ENCODE measurements at places on chromosomes 11 and 22.

DNA sequence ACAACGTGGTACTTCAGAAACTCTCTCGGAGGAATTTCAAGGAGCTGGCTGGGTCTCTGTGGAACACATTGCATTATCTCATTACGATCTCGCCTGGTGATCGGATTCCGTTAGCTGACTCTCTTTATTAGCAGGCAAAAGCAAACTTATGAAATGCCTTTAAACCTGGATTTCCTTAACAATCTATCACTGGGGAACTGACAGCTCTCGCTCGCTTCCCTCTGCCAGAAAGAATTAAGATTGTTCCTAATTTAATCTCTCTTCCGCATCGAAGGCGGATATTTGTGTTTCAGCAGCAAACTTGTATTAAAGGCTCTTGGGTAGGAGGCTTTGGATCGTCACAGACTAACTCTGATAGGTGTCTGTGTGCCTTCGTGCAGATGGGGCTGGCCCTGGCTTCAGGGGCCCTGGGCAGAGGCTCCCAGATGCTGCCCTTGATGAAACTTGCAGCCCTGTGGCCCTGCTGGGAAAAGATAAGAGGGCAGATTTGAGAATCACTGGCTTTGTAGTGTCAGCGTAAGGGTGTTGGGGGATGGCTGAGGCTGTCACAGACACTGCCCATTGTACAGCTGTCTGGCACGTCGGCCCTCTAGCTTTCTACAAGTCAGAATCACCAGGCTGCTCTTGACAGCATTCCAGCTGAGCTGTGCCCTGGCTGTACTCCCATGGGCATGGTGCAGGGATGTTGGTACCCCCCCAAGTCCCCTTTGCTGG, 162.2 kb upstream of the NECTIN1 start:
- DNase-seq: no peak

GRCh38 chr11:132335311-132335710, 964.9 kb downstream of the NTM start:
- no peak for DNase-seq

- no peak for DNase-seq
Observed at GRCh38 chr11:64358536-64358906, 441 bp upstream of the RPS6KA4 start.

DNA sequence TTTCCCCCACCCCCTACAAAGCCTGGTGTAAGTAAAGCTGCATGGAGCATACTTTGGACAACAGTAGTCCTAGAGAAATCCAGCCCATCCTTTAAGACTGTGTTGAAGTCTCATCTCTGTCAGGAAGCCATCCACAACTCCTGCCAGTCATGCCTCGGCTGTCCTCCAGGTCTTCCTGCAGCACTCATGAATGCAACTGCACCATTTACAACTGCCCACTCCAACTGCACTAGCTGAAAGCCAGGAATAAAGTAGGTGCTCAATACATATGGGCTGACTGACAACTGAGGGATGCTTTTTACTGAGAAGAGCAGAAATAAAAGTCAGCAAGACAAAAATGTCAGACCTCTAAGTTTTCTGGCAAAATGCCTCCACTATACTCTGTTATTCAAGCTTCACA, 27.4 kb downstream of the IL18BP start:
- DNase-seq: no peak

DNA sequence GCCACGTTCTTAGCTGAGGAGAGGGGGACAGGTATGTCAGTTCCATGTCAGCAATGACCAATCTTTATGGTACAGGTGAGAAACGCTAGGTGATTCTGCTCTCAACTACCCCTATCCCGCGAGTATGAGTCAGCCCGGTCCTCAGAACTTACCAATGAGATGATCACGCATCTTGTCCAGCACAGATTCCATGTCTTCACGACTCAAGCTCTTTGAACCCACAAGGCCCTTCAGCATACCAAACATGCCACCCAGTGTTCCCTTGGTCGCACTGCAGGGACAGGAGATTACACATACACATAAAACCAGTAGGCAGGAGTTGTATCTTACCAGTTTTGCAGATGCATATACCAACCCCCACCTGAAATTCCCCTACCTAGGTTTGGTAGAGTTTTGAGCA, 2.9 kb downstream of the SRPRA start:
- DNase-seq: no peak

DNA sequence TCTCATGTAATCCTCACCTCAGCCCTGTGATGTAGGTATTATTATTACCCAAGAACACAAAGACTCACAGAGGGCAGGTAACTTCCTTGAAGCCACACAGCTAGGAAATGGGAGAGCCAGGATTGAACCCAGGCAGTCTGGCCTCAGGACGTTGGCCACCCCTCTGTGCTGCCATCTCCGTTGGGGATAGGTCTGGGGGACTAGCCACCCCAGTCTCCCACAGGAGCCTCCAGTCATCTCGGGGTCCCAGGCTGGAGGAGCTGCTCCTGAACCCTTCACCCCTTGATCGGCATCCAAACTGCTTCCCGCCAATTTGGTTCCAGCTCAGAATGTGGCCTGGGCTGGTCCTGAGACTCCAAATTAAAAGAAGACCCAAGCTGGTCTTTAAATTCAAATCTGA, 10.4 kb upstream of the TCF20 start:
- no peak for DNase-seq

DNA sequence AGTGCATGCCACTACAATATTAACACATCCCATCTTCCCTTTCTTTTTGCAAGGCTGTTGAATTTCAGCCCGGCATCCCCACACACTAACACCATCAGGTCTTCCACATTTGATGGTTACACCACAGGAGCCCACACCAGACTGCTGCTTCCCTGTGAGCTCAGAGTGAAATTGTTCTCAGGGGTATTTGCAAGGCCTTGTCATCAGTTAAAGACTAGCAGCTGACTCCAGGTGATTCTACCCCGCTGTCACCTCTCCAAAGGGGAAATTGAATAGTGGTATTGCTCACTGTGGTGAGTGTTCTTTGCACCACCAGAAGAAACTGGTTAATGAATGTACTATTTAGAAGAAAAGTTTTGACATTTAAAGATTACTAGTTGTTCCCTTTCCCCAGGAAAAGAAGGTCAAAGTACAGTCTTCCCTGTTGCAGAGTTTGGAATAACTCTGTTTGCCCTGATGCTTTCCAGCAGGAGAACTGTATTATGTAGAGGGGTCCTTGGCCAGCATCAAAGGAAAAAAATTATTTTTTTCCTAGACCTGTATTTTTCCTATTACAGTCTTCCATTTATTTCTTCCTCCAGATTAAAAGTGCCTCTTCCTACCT, 41.9 kb downstream of the BID start:
- DNase-seq: no peak

Data from stimulated activated naive B cell treated with anti-CD40 and anti-IgM and Interleukin-4, amounts not matched to agents 10 μg/mL and 1 μg/mL and 100 μg/mL, for 72 hours (primary cell).